ENCODE measurements at places on chromosomes 5 and 9.

GRCh38 chr5:173228639-173229381 is 6.2 kb downstream of the NKX2-5 start:
- DNase-seq: no peak

DNA sequence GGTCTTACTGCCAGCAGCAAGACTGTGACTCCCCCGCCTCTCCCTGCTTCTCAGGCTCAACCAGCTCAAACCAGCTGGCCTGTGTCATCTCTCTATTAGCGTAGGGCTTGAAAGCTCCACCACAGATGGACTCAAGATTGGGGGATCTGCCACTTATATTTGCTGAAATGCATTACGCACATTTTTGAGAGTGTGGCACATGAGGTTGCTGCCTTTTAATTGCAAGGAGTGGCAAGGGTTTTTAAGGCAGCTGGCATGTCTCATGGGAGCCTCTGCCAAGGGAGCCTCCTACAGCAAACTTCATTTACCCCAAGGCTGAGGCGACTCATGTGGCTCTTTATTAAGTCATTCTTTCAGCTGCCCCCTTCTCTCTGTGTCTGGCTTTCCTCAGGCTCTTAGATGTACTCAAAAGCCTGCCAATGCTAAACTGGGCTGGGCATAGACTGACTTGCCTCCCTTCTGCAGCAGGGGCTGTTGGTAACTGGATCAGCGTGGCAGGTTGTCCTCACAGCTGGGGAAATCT is 219.3 kb downstream of the SMARCA2 start:
- peak; percentile 65 for DNase-seq

- DNase-seq: no peak
Observed at GRCh38 chr9:80078826-80079225, 507.1 kb downstream of the TLE4 start.

GRCh38 chr5:176601901-176602482 is 8.0 kb downstream of the GPRIN1 start:
- no peak for DNase-seq

DNA sequence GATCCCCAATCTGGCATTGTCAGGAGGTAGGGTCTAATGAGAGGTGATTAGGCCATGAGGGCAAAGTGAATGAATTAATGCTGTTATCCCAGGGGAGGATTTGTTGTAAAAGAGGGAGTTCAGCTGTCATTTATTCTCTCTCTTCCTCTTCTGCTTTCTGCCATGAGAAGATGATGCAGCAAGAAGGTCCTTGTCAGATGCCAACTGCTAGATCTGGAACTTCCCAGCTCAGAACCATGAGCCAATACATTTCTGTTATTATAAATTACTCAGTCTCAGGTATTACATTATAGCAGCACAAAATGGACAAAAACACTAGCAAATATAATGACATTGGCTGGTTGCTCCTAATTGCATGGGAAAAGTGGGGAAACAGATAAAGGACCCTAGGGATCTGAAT is 15.6 kb upstream of the BICD2 start:
- DNase-seq: no peak

DNA sequence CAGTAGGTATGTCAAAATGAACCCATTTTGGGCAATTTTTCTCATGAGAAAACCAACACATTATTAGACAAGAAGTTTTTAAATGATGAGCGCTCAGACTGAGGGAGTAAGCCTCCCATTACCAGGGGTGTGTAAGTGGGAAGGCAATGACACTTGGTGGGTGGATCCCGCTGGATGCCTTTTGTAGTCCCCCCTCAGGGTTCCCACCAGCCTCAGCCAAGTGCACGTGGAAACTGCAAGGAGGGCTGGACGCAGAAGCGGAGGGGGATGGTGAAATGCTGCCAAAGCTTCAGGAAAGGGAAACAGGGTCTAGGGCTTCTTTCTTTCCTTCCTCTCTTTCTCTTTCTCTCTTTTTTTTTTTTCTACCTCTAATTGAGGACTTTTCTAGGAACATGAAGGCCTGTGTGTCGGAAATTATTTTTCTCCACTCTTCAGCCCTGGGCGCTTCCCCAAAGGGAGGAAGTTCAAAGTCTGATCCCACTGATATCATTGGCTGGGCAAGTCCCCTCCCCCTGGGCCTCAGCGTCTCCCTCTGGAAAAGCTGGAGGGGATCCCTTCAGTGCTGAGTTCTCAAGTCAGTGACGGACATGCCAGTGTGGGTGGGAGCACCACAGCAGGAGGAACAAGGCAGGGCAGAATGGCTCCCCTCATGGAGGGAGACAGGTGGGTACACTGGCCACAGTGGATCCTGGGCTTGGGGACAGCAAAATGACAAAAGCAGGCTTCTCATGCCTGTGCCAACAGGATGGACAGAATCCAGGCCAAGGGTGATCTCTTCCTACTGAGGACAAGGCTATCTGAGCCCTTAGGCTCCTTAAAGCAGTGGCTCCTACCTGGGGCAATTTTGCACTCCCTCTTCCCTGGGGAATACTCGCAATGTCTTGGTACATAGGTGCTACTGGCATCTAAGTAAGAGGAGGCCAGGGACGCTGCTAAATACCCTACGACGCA is 23.9 kb upstream of the SLC25A51 start:
- no peak for DNase-seq

- DNase-seq: no peak
Observed at GRCh38 chr5:108561416-108562204, 179.7 kb upstream of the FBXL17 start.

Measured in NCI-H1694 (cell line).